ENCODE measurements at places on chromosomes 12 and 14.

DNA sequence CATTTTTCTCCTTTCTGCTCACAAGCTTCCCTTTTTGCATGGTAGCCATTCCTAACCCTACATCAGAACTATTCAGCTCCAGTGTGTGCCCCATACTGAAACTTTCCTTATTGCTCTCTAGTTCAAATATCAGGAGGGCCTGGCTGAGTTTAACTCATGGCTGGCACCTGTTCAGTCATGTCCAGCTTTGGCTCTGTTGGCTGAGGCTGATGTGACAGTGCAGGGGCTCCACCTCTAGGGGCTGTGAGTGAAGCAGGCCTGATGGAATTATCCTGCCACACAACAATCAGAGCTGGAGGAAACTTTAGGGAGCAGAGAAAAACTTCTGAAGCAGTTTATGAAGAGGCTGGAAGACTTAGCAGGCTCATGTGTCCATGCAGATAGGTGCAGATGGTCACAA is 8.5 kb downstream of the COQ6 start:
- DNase-seq, result no peak

GRCh38 chr12:4434301-4434700 is 11.3 kb downstream of the FGF6 start:
- no peak for DNase-seq

GRCh38 chr12:93668919-93669418 is 8.2 kb upstream of the CRADD start:
- no peak for DNase-seq

GRCh38 chr12:76929499-76929898 is 50.7 kb upstream of the CSRP2 start:
- no peak for DNase-seq

- no peak for DNase-seq
Observed at GRCh38 chr12:92466391-92467305, 236.1 kb upstream of the PLEKHG7 start.

DNA sequence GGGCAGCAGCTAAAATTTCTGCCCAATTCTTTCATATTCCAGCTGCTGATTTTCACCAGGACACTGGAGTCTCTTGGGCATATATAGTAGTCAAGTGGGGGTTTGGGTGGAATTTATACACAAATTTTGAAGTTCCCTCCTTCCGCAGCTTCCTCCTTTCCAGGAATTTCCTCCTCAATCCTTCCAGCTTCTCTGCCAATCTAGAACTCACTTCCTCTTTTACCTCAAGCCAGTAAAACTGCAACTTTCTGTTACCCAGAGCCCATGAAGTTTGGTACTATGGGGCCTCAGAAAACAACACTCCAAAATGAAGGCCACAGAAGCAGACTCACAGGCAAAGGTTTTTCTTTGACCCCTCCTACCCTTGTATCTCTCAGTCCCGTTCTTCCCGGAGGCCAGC is 51.7 kb upstream of the G2E3 start:
- no peak for DNase-seq

DNA sequence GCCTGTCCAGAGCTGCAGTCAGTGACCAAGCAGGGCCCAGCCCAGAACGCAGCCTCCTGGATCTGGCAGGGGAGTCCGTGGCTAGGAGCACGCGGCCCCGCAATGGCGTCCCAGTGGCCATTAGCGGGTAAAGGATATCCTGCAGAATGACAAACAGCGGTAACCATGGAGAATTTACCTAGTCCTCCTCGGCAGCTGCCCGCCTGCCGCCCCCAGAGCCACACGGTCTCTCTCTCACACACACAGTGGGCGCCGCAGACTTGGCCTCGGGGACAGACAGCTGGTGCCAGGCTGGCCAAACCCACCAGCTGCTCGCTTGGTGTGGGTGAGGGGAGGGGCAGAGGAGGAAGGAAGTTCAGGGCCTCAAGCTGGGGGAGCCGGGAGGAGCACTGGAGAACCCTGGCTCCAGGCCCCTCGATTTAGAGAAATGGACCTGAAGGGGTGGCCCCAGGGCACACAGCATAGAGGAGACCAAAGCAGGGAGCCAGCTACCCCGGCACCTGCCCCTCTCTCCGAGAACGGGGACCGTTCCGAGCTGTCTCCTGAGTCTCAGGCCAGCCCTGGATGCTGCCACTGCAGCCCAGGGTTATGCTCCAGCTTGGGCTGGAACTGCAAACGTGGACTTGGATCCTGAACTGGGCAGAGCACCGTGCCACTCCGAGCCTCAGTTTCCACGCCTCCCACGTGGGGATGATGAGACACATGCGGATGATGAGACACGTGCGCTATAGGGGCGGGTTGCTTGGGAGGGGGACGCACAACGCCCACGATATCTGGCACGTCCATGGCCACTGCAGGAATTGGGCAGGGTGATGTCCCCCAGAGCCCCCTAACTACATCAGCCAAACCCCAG is 3.4 kb downstream of the CDK2AP1 start:
- no peak for DNase-seq

DNA sequence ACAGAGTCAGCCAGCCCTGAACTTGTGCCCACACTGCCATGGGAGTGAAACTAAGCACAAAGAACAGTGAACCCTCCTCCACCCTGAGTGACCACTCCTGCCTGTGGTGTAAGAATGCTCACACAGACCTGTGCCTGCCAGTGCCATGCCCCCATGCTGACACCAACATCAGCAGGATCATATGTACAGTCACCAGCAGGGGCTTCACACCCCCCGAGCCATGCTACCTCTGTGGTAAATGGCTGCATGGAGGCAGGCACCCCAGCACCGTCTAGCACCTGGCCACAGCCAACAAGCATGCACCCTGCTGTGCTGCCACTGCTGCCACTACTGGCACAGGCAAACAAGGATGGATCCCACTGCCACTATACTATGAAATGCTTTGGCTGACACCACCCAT is 344.4 kb upstream of the CCDC196 start:
- DNase-seq, result no peak

- no peak for DNase-seq
Observed at GRCh38 chr12:24728366-24728765, 220.5 kb downstream of the BCAT1 start.

GRCh38 chr14:103055695-103056094 is 1.7 kb downstream of the CDC42BPB start:
- DNase-seq, result no peak

DNA sequence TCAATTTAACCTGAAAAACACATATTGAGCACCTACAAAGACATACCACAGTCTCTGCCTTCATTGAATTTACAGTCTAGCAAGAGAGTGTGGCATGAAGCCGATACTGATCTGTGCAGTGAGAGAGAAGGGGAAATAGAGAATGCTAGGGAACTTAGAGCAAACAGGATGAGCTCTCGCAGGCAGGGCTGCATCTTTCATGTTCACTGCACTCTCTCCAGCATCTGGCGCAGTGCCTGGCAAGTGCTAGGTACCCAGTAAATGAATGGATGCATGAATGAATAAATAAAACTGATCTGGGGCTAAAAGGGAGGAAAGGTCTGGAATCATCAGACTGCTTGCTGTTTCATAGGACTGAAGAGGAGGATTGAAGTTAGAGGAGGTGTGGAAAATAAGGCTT is 256.5 kb upstream of the NPAS3 start:
- DNase-seq, result no peak

Measured in activated T-helper 9 cell treated with anti-CD3 and anti-CD28 coated beads, Interleukin-2, amount 50 U/mL, for 16 hours (primary cell).